Esophagus squamous epithelium (tissue), 5 donors: ENCODE measurements at places on chromosomes 7 and 10.

GRCh38 chr7:151844071-151844824, 32.7 kb downstream of the PRKAG2 start:
- no peak for DNase-seq

DNA sequence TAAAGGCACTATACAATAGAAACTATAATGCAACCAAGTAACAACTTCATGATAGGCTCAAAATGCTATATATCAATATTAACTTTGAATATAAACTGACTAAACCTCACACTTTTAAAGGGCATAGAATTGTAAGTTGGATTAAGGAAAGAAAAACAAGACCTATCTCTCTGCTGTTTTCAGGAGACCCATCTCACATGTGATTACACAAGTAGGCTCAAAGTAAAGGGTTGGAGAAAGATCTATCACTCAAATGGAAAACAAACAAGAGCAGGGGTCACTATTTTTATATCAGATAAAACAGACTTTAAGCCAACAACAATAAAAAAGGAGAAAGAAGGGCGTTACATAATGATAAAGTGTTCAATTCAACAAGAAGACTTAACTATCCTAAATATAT, 155.5 kb downstream of the CDK14 start:
- no peak for DNase-seq

- no peak for DNase-seq
These were observed 2.1 kb downstream of the ENTPD7 start for GRCh38 chr10:99661377-99661763.

DNA sequence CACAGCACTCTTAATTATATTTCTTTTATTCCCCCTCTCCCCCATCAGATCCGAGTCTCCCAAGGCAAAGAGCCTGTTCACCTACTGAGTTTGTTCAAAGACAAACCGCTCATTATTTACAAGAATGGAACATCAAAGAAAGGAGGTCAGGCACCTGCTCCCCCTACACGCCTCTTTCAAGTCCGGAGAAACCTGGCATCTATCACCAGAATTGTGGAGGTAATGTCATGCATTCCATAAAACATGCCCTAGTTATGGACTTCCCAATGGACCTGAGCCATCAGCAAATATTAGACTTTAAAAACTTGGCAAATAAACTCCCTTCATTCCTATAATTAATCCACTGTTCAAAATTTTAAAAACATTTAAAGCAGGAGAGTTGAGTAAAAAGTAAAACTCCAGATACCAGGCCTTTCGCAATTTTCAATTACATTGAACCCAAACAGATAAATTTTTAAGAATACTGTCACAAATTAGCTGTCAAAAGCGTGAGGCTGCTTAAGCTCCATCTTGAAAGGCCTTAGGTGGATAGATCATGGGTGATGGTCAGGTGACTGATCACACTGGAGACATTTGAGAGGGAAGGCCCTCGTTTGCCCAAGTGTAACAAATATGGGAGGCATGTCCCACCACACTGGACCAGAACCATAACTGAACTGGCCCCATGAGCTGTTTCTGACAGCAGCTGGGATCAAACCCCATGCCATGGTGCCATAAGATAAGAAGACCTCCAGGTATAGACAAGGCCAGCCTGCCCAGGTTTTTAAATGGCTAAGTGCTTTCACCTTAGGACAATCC, 46.9 kb upstream of the ARL4A start:
- no peak for DNase-seq

- no peak for DNase-seq
These were observed 158.9 kb upstream of the GPR26 start for GRCh38 chr10:123507298-123507697.

DNA sequence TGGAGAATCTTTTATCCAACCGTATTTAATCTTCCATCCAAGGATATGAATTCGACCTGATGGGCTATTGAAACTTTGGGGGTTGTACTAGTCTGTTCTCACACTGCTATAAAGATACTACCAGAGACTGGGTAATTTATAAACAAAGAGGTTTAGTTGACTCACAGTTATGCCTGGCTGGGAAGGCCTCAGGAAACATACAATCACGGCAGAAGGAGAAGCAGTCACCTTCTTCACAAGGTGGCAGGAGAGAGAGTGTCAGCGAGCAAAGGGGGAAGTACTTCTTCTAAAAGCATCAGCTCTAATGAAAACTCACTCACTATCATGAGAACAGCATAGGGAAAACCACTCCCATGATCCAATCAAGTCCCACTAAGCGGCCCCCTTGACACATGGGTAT, 43.8 kb downstream of the EPDR1 start:
- no peak for DNase-seq

GRCh38 chr7:18597754-18598153, 102.2 kb downstream of the HDAC9 start:
- DNase-seq, result no peak

GRCh38 chr7:133702078-133702477, 425.1 kb upstream of the LRGUK start:
- DNase-seq, result no peak

GRCh38 chr7:20786421-20786778, 286 bp downstream of the SP8 start:
- no peak for DNase-seq

GRCh38 chr10:35927341-35927740, 285.2 kb upstream of the FZD8 start:
- DNase-seq, result no peak
